RPMI8226 (cell line): ENCODE measurements at places on chromosomes 1 and 21.

- peak; percentile 13 for DNase-seq
These were observed 1.9 kb downstream of the WDR26 start for GRCh38 chr1:224432672-224433040.

DNA sequence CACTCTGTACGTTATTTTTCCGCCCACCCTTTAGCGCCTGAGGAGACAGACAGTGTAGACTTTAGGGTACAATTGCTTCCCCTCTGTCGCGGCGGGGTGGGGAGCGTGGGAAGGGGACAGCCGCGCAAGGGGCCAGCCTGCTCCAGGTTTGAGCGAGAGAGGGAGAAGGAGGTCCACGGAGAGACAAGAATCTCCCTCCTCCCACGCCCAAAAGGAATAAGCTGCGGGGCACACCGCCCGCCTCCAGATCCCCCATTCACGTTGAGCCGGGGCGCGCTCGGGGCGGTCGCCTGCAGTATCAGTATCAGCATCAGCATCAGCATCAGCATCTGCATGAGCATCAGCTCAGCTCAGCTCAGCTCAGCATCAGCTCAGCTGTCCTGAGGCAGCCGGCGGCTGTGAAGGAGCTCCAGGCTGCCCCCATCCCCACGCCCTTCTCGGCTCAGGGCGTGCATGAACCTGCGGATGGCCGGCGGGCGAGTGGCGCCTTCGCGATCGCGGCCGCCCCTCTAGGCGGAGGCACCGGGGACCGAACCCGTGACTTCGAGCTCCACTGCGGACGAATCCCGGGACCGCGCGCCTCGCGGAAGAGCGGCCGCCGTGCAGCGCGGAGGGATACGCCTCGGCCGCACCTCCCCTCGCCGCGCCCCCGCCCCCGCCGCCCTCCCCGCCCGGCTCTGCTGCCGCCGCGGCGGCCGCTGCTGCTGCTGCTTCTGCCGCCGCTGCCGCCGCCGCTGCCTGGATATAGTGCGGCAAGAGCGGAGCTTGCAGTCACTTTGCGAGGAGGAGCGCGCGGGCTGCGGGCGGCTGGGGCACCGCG is at the start of gene NCAM2:
TSS of gene NCAM2 (plus strand) at position 774 of the 820 bp plus-strand sequence.
- peak; percentile 35 for DNase-seq

GRCh38 chr1:101444381-101444780 is 207.6 kb downstream of the S1PR1 start:
- DNase-seq = no peak

GRCh38 chr1:223312273-223312672 is 51.7 kb downstream of the SUSD4 start:
- no peak for DNase-seq

DNA sequence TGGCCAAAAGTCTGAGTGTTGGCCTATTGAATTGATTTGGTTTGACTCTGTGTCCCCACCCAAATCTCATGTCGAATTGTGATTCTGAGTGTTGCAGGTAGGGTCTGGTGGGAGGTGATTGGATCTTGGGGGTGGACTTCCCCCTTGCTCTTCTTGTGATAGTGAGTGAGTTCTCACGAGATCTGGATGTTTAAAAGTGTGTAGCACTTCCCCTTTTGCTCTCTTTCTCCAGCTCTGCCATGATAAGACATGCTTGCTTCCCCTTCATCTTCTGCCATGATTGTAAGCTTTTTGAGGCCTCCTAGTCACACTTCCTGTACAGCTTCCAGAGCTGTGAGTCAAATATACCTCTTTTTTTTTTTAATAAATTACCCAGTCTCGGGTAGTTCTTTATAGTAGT is 297.1 kb upstream of the ZRANB2 start:
- no peak for DNase-seq

GRCh38 chr1:87685311-87686135 is 356.8 kb downstream of the LMO4 start:
- DNase-seq = no peak

DNA sequence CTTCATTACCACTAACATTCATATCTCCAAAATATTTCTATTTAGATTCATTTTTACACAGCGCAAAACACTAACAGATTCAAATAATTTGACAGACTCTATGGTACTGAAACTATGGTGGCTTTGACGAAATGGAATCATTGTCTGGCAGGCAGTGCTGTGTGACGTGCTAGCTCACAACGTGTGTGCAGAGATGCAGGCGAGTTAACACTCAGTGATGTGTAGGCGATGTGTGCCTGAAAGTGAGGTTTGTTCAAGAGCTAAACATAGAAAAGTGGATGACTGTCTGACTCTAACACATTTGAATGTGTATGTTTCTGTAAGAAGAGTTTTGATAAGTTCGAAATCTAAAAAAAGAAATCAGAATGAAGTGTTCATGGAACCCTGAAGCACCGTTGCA is 97.7 kb downstream of the RYR2 start:
- no peak for DNase-seq

DNA sequence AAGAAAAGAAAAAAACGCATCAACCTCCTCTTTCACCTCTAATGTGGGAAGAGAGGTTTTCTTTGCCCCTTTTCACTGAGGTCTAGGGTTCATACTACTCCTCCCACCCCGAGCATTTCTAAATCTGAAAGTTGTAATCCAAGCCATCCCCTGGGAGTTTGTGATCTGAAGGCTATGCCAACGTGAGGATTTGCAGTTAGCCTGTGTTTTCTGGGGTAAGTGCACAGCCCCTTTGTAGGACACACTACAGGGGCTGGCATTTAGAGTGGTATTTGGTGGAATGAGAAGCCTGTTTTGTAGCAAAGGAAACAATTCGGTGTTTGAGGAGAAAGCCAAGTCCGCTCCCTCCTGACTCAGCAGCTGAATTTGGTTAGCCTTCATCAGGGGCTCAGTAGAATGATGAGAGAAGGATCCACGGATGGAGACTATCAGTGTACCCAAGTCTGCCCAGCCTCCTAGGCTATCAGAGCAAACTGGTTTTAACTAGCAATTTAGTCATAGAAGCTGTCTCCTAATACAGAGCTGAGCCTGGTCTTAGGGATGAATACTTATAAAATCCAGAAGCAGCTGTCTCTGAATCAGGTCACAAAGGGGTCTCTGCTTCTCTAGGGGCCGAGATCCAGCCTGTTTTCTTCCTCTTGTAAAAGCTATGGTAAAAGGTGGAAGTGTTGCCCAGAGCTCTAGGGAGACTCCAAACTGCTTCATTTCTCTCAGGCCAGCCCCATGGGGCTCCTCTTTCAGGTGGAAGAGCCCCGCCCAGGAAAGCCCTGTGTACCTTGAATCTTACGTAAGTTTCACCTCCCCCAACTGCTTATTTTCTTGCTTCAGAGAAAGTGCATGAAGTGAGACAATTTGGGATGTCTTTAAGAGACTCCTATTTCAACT is 2.1 kb downstream of the PCP4L1 start:
- peak; percentile 49 for DNase-seq

GRCh38 chr1:155175927-155176371 is 2.3 kb downstream of the TRIM46 start:
- DNase-seq = peak; percentile 75

DNA sequence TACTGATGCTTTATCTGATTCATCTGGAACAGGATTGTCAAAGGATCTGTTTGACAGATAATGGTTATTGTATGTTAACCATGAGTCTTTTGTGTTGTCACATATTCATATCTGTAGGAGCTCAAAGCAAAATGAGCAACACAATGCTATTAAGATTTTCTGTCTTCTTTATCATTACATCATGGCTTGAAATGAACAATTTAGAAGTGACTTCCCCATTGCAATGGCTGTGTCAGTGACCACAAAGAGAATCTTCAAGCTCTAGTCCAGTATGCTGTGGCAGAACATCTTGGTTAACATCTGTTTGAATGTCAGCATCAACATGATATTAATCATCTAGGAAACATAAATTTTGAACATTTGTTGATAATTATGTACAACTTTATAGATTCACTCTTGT is 1148.5 kb downstream of the PLA2G4A start:
- no peak for DNase-seq

DNA sequence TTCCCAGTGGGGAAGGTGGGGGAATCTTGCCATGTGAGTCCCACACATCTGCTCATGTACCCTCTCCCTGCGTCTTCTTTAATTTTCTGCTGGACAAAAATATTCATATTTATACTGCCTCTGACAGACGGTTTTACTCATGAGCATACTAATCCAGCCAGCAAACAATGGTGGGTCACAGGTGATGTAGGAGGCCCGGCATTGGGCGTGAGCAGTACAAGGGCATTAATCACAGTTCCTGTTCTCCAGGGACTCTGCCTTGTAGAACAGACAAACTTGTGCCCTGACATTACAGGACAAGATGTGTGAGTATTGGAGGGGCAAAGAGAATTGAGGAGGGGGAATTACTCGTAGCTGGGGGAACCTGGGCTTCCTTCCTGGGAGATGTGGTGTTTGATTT is 25.0 kb downstream of the MTARC1 start:
- no peak for DNase-seq

DNA sequence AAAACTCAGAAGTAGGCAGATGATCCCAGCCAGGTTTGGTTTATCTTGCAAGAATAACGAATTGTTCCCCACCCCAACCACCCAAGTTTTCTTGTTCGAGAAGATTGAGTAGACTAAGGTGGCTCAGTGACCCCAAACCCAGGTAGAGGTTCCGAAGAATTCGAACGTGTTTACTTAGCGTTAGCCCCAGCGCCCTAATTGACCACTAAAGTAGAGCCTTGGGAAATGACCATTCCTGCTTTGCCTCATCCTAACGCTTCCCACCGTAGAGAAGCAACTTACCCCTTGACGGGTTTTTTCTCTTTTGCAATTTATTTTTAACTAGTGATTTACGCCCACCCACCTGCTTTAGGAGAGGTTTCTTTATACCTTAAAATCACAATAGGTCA is 870 bp downstream of the FBXO28 start:
- no peak for DNase-seq

GRCh38 chr21:16504766-16505165 is 775.0 kb downstream of the USP25 start:
- no peak for DNase-seq

- DNase-seq = no peak
These were observed 7.8 kb upstream of the LRRC52 start for GRCh38 chr1:165536016-165536415.

GRCh38 chr1:25519624-25520023 is 23.8 kb upstream of the LDLRAP1 start:
- no peak for DNase-seq

DNA sequence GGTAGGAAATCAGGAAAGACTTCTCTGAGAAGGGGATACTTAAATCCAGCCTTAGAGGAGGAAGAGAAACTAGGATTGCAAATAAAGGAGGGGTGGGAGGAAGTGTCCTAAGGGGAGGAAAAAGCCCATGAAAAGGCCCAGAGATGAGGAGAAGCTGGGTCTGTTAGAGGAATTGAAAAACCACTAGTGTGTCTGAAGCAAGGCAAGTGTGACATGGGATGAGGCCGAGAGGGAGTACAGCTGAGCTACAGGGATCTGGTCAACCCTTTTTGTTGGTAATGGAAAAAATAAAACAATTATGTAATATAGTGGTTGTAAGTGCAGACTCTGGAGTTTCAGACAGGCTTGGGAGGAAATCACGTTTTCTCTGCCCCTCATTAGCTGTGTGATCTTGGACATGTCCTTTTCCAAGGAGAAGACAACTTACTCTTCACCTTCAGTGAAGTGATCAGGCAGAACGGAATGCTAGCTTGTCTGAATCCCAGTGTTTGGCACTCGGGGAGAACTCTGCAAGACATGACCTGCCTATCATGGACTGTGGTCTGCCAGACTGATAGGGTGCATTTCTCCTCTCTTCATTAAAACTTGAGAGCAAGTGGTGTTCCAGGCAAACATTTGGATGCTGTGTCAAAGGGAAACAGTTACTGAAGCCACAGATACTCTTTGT is 7.4 kb upstream of the S100A10 start:
- DNase-seq = no peak

- no peak for DNase-seq
These were observed 1.3 kb downstream of the FAM20B start for GRCh38 chr1:179026813-179027669.

GRCh38 chr1:226632922-226633351 is 84.4 kb downstream of the STUM start:
- no peak for DNase-seq

DNA sequence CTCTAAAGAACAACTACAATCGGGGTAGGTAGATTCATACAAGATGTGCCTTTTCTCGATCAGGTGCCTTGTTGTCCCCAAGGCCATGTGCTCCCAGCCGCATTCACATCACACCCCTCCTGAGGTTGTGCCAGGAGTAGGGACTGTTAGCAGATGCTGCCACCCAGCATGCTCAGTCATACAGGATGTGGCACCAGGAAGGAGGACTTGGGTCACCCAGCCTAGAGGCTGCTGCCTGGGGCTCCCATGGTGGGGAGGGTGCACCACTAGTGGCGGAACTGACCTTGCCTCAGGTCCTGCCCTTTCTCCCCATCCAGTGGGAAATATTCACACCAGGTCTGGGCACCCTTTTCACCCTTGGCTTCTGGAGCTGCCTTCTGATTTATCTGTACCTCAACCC is 8.3 kb downstream of the TEX35 start:
- no peak for DNase-seq

- no peak for DNase-seq
These were observed 36.4 kb downstream of the VANGL1 start for GRCh38 chr1:115678141-115678540.

DNA sequence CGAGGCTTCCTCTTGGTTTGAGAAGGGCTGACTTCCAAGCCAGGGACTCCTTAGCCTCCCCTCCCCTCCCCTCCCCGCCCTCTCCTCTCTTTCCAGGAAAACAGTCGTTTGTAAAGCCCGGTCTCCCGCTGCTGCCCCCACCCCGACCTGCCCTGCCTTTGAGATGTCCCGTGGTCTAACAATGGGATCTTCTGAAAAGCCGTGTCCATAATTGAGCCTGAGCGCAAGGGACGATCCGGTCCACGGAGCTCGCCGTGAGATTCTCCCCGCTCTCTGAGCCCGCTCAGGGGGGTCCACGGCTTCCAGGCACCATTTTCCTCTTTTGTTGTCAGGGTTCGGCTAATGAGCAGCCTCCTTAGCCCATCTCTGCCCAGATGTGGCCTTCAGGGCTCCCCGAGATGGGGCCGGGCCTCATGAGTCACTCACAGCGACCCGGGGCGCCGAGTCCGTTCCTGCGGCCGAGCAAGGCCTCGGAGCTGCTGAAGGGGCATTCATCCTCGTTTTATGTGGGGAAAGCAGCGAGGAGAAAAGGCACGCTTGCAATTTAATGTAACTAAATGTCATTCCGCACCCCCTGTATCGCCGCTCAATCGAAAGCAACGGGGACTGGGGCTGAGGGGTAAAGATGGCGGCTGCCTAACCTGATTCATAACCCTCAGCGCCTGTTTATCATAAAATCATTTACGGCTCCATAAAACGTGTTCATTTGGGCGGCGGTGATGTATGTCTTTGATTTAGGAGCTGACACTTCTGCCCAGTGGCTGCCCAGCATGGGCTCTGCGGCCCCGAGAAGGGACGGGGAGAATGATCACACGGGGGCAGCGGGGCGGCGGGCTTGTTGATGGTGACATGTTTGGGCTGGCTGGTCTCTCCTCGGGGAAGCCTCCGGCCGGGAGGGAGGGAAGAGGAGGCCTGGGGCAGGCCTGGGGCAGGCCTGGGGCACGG is 232.6 kb upstream of the C1orf174 start:
- DNase-seq = no peak

GRCh38 chr1:39384305-39384704 is 107.1 kb upstream of the BMP8A start:
- no peak for DNase-seq

DNA sequence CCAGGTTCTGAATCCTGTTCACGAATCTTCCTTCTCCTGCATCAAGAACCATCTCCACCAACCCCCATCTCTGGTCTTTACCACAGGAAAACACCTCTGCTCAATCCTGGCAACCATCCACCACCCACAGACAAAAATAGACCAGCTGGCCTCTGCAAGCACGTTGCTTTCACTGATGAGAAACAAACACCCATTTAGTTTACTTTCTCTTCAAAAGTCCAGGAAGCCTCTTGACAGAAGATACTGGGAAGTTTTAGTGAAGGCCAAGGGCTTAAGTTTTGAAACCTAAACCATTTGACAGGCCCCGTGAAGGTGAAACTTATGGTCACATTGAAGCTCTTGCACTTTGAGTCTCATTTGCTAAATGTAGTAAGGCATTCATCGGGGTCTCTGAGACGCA is 122.6 kb upstream of the PPP2R5A start:
- peak; percentile 88 for DNase-seq
